ENCODE measurements at places on chromosomes 13 and 19. TPM values are rescaled to one million over a fixed set of nuclear protein-coding genes. Genes with fewer than 3 reads are reported as not detected.

The PLEKHF1 gene
- 141 TPM for polyA plus RNA-seq

The PROZ gene
- polyA plus RNA-seq = not detected

The MRPS31 gene
- polyA plus RNA-seq = 30.9 TPM

The FGF21 gene
- polyA plus RNA-seq = not detected

The CNN1 gene
- not detected for polyA plus RNA-seq

The CD33 gene
- 3.5 TPM for polyA plus RNA-seq

The ZNF415 gene
- polyA plus RNA-seq = 3.1 TPM

The KBTBD6 gene
- polyA plus RNA-seq = 9.0 TPM

The PRSS57 gene
- 6.3 TPM for polyA plus RNA-seq

The SIGLEC5 gene
- 0.49 TPM for polyA plus RNA-seq

The BICRA gene
- polyA plus RNA-seq = not detected

The ATP4B gene
- polyA plus RNA-seq = not detected

The TMEM161A gene
- polyA plus RNA-seq = 32.3 TPM

The NMRK2 gene
- polyA plus RNA-seq = not detected

The FARP1 gene
- polyA plus RNA-seq = 0.09 TPM

The WASF3 gene
- polyA plus RNA-seq = not detected

The EVI5L gene
- polyA plus RNA-seq = 5.1 TPM

The FFAR3 gene
- polyA plus RNA-seq = not detected

The GNG8 gene
- not detected for polyA plus RNA-seq

The POU2F2 gene
- 2.0 TPM for polyA plus RNA-seq

The PGLYRP1 gene
- not detected for polyA plus RNA-seq

The GJA3 gene
- polyA plus RNA-seq = not detected

The CALR gene
- polyA plus RNA-seq = 301 TPM

The POU4F1 gene
- not detected for polyA plus RNA-seq

The PCDH8 gene
- polyA plus RNA-seq = not detected

The IGSF23 gene
- not detected for polyA plus RNA-seq

The MRPL54 gene
- 167 TPM for polyA plus RNA-seq

The AP1M2 gene
- not detected for polyA plus RNA-seq

The PTH2 gene
- polyA plus RNA-seq = not detected

The SERP2 gene
- polyA plus RNA-seq = 8.1 TPM

The GAPDHS gene
- polyA plus RNA-seq = not detected

The KLK14 gene
- polyA plus RNA-seq = not detected

The METTL21C gene
- not detected for polyA plus RNA-seq

The SHISA2 gene
- polyA plus RNA-seq = not detected

The CCDC194 gene
- polyA plus RNA-seq = 0.40 TPM

The ZNF471 gene
- not detected for polyA plus RNA-seq

All from immature natural killer cell (primary cell).